ENCODE measurements at places on chromosomes 2 and 18.

DNA sequence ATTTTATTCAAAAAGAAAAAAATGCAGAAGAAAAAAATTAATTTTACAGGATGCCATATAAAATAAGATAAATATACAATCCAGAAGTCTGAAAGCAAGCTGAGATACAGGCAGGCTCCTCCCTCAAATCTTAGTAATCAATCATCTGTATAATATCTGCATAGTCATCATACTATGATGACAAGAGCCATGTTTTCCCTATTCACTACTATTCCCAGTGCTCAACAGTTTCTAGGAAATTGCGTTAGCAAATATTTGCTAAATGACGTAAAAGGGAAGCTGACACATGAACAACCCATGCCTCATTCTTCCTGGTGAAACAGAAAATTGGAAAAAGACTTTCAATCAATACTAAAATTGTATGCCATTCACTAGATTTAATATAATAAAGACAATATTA lies 793.2 kb downstream of the SUCLG1 start:
- DNase-seq = no peak

GRCh38 chr2:190973726-190974628 lies 40.0 kb downstream of the STAT1 start:
- no peak for DNase-seq

- DNase-seq = no peak
These were observed 229.3 kb downstream of the SMAD2 start for GRCh38 chr18:47701134-47701533.

DNA sequence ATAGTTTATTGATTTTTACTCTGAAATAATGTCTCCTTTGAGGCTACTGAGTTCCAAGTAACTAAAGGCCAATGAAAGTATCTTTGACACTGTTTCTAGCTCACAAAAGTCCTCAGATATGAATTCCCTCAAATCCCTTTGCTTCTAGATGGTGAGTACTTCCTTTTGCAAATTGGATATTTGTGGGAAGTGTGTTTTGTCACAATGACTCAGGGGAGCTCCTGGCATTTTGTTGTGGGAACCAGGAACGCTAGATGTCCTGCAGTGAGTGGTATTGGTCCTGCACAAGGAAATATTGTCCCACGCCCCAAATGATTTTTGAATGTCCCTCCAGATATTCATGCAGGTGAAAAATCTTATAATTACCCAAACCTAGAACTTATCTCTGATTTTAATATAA lies 24.3 kb downstream of the TACR1 start:
- DNase-seq = no peak

GRCh38 chr18:74447404-74448152 lies 9.5 kb downstream of the DIPK1C start:
- DNase-seq = no peak

Data from cerebellar cortex (tissue), 1 donor.